AG08395 (cell line): ENCODE measurements at places on chromosomes 11 and 22.
A peak's percentile ranks its signal among the peaks of the same experiment; 100 is the strongest.

- DNase-seq: no peak
Measured at GRCh38 chr11:71433648-71434450, 14.3 kb downstream of the DHCR7 start.

GRCh38 chr11:5007561-5007960, 12.9 kb downstream of the OR51L1 start:
- no peak for DNase-seq

DNA sequence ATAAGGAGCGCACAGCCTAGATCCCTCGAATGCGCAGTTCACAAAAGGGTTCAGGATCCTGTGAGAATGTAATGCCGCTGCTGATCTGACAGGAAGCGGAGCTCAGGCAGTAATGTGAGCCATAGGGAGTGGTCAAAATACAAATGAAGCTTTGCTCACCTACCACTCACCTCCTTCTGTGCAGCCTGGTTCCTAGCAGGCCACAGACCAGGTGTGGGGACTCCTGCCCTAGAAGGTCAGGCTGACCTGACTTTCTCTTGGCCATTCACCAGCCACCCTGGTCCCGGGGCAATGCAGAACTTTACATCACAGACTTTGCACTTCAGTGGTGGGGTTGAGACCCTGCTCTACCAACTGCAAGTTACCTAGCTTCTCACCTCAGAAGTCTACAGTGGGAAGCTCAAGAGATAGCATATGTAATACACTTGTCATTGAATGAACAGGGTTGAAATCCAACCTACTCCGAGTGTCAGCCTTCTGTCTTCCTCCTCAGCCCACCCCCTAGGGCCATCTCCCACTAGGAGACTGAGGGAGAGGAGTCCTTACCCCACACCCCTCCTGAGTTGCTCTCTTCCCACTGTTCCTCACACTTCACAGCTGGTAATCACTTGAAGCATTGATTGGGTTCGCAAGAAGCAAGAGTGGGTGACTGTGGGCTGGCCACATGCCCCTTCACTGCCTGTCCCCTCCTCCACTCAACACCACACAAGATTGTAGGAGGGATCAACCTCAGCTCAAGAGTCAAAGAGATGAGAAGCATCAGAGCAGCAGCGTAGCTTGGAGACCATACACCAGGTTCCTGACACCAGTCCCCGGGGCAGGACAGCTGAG, 2.0 kb upstream of the KCNJ1 start:
- no peak for DNase-seq

GRCh38 chr11:62688491-62688890, 839 bp downstream of the LRRN4CL start:
- no peak for DNase-seq

GRCh38 chr11:118921929-118922744, 3.6 kb downstream of the BCL9L start:
- peak; percentile 77 for DNase-seq

GRCh38 chr11:115885535-115886421, 381.6 kb upstream of the CADM1 start:
- DNase-seq: no peak

GRCh38 chr11:2929531-2929949, 320 bp upstream of the PHLDA2 start:
- DNase-seq: peak; percentile 93

DNA sequence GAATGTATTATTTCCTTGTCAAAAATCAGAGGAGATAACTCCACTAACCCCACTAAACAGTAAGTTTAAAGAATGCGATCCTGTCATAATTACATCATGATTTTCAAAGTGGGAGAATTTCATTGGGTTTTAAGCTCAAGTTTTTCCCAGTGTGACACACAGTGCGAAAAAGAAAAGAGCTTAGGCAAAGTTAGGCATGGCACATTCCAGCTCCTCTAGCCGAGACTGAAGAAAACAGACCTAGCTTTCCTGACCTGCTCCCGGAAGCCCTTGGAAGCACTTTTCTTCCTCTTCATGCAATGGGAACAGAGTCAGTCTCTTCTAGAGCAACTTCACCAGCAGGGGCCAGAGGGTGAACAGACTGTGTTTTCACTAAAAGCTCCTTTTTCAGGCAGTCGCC, 76.6 kb upstream of the AKIP1 start:
- no peak for DNase-seq
